ENCODE measurements at places on chromosomes 7 and 10.
A peak's percentile ranks its signal among the peaks of the same experiment; 100 is the strongest.

DNA sequence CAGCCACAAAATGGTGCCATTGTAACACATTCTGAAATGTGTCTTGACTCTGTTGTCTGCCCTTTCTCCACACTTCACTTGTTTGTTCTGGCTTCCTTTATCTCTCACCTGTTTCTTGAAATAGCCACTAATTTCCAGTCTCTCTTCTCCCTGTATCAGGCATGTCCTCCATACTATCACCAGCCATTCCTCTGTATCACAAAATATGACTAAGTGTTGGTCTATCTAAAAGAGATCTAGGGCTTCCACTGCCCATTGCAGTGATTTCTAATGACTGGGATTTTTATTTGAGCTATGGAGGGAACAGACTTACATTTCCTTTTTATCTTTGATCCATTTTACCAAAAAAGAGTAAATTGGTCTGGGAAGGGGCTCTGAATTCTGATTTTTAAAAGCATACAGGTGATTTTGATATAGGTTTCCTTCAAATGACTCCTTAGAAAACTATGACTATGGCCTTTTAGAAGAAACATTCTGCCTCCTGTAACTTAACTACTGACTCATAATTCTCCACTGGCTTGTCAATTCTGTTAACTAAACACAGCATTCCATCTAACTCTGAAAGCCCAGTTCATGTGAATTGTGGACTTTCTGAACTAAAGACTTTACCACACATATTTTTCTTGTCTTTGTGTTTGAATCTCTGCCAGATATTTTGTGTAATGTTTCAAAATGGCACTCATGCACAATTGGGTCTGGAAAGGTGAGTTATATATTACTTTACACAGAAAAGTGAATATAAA lies 1121.4 kb downstream of the XPNPEP1 start:
- no peak for DNase-seq

DNA sequence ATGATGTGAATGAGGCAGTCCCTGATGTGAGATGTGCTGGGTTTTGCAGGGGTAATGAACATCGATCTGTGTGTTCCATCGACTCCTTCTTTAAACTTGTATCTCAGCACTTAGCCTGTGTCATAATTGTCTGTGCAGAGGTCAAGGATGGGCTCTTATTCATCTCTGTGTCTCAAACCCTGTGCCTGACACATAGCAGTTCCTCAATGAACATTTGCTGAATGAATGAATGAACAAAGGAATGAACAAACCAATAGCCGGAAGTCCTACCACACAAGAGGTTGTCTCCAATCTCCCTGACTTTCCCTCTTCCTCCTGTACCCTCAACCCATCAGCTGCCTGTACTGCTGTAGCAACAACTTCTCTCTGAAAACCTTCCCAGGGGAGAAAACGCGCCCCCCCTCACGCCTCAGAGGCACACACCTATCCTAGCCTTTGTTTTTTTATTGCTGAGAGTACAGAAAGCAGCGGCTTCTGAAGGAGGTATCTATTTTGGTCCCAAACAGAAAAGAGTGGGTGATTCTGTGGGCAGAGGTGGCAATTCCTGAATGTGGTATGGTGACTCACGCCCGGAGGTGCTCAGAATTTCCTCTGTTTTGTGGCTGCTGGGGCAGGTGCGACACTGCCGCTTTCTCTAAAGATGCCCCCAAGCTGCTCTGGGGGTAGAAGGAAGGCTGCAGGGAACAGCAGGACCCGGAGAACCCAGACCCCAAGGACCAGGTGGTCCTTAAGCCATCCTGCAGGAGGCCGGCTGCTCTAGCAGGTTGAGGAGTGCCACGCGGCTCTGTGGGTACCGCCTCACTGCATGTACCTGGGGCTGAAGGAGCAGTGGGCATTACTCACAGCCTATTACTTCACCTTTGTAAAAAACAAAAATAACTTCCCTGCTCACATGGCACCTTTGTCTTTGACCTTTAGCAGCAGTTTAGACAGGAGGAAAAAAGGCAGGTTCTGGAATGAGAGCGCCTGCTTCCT lies 9.6 kb downstream of the IL2RA start:
- DNase-seq = peak; percentile 76

DNA sequence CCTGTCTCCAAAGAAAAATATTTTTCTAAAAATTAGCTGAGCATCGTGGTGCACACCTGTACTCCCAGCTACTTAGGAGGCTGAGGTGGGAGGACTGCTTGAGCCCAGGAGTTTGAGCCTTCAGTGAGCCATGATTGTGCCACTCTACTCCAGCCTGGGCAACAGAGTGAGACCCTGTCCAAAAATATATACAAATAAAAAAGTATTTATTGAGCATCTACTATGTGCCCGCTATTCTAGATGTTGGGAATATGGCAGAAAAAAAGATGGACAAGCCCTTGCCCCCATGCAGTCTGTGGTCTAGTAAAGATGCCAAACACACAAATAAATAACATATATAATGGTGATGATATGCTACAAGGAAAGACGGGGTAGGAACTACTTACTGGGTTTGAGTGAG lies 4.3 kb upstream of the STX1A start:
- DNase-seq = no peak

GRCh38 chr7:129412501-129412900 lies 21.7 kb upstream of the STRIP2 start:
- DNase-seq = no peak

DNA sequence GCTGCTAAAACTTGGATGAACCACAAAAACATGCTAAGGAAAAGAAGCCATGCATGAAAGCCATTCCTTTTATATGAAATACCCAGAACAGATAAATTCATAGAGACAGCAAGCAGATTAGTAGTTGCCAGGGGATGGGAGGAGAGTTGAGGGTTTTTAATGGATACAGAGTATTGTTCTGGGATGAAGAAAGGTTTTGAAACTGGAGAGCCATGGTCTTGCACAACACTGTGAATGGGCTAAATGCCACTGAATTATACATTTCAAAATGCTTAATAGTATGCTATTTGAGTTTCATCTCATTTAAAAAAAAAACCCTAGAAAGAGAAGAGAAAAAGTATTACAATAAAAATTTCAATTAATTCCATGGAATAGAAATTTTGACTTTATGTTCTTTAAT lies 154.3 kb downstream of the GNAT3 start:
- DNase-seq = no peak

- no peak for DNase-seq
Measured at GRCh38 chr10:20004087-20004523, 187.9 kb downstream of the PLXDC2 start.

- no peak for DNase-seq
Measured at GRCh38 chr7:139457153-139457946, 26.1 kb downstream of the KLRG2 start.

- no peak for DNase-seq
Measured at GRCh38 chr7:93194386-93194785, 31.9 kb downstream of the HEPACAM2 start.

DNA sequence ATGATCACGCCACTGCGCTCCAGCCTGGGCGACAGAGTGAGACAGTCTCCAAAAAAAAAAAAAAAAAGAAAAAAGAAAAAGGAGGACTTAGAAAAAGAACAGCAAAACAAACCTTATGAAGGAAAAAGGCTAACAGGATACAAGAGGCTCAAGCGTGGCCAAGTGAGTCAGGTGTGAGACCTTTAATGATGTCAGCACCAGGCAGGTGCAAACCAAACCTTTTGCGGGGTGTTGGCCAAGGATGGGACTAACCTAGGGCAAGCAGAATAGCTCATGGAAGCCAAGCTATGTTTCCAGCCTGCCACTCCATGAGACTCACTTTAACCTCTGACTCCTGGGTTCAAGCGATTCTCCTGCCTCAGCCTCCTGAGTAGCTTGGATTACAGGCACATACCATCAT lies 11.3 kb upstream of the GNA12 start:
- no peak for DNase-seq

DNA sequence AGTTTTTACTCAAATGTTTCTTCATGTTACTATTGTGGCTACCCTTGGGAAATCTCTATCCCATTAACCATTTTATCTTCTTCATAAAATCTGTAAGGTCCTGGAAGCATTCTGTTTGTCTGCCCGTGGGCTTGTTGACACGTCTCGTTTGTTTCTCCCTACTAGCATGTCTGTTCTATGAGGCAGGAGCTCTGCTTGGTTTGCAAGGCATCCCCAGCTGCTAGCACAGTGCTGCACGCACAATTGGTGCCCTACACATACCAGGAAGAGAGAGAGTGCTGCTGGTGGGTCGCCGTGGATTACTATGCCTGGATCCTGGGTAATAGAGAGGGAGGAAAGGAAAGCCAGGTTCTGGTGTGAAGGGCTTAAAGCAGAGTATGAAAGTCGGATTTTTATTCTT lies 166.1 kb upstream of the TNS3 start:
- no peak for DNase-seq

DNA sequence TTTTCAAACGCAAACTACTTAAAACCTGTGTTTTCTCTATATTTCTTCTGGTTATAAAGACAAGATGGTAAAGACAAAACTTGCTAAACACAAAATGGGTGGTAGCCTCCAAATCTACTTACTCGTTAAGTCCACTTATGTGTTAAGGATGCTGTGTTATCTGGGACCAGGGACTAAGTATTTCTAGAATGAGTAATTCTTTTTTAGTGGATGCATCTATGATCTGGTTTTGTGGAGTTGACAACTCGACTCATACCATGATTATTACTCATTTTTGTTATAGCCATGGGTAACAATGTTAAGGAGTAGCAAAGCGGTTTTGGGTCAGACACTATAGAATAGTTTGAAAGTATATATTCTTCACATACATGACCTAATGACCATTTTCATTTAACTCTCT lies 239.5 kb upstream of the FOXP2 start:
- no peak for DNase-seq

GRCh38 chr7:113561446-113561845 lies 357.4 kb downstream of the PPP1R3A start:
- no peak for DNase-seq

GRCh38 chr10:51788273-51788672 lies 88.9 kb upstream of the CSTF2T start:
- DNase-seq = no peak

GRCh38 chr10:114885443-114885842 lies 52.6 kb upstream of the TRUB1 start:
- no peak for DNase-seq

DNA sequence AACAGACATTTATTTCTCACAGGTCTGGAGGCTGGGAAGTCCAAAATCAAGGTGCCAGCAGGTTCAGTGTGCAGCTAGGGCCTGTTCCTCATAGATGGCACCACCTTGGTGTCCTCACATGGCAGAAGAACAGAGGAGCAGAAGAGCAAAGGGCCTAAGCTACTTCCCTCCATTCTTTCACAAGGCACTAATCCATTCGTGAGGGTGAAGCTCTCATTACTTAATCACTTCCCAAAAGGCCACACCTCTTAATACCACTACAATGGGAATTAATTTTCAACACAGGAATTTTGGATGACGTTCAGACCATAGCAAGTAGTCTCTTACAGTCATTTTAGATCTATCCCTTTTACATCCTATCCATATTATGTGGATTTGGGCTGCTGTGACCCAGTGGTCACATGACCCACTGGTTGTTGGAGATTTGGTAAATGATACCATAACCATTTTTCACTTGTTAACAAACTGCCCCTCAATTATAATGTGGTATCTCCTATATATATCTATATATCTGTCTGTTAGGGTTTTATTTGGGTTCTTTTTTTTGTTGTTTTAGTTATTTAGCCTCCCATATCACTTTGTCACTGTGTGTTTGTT lies 63.4 kb downstream of the BBS9 start:
- DNase-seq = no peak

- DNase-seq = no peak
Measured at GRCh38 chr10:69925111-69925510, 123.4 kb downstream of the COL13A1 start.

- DNase-seq = no peak
Measured at GRCh38 chr10:29379208-29379607, 90.3 kb downstream of the LYZL1 start.

DNA sequence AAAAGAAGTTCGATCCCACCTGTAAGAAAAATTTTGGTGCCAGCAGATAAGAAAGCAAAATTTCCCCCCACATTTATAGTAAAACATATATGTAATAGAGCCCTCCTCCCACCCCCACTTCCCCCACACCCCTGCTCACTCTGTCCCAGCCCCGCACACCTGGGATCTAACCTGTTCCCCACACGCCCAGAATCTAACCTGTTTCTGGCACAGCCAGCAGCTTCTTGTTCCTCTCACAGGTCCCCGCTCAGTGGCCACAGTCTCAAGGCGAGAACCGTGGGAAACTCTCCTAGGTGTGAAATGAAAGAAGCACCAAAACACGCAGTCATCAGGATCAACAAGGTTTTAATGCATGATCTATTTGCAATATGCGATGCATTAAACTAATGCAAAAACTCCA lies 32.8 kb downstream of the LYZL1 start:
- no peak for DNase-seq

Data from T-helper 22 cell (primary cell).